NCI-H187 (cell line): ENCODE measurements at places on chromosomes 4 and X.

DNA sequence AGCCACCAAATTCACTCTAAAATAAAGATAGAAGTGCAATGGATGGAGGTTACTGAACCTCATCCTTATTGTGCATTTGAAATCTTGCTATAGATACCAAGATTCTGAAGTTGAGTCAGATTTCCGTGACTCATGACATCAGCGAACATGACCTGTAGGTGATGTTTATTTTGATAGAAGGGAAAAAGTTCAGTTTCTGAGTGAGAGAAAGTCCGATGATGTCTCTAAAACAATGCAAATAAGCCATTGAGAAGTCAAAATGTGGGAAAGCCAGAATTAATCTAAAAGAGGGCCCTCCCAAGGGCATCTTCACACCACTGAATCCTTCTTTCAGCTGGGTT is 20.0 kb downstream of the PHOX2B start:
- DNase-seq: no peak

- DNase-seq: no peak
Observed at GRCh38 chr4:25658357-25658771, 2.7 kb downstream of the SLC34A2 start.

DNA sequence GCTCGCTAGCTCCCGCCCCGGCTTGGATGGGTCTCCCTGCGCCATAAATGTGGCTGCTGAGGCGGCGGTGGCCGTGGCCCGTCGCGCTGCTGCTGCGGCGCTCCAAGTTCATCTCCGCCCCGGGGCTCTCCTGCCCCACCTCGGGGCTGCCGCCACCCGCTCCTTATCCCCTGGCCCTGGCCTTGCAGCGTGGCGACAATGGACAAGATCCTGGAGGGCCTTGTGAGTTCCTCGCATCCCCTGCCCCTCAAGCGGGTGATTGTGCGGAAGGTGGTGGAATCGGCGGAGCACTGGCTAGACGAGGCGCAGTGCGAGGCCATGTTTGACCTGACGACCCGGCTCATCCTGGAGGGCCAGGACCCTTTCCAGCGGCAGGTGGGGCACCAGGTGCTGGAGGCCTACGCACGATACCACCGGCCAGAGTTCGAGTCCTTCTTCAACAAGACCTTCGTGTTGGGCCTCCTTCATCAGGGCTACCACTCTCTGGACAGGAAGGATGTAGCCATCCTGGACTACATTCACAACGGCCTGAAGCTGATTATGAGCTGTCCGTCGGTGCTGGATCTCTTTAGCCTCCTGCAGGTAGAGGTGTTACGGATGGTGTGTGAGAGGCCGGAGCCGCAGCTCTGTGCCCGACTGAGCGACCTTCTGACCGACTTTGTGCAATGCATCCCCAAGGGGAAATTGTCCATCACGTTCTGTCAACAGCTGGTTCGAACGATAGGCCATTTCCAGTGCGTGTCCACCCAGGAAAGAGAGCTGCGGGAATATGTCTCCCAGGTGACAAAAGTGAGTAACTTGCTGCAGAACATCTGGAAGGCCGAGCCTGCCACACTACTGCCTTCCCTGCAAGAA is 763 bp downstream of the USP38 start:
- DNase-seq: peak; percentile 28

DNA sequence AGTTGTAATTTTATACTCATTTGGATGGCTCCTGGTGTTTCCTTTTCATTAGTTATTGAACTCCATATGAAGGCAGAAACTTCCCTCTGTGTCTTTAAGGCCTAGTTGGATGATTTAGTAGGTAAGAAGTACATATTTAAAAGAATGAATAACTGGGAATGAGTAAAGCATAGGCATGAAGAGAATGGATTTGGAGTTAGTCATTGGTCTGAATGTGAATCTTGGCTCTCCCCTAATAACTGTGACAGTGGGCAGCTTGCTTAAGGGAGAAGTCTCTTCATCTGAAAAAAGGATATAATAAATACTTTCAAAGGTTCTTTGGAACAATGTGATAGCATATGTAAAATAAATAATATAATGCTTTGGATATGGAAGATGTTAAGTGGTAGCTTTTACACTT is 13.2 kb downstream of the SNX25 start:
- no peak for DNase-seq

- DNase-seq: no peak
Observed at GRCh38 chr4:69489856-69490255, 5.8 kb downstream of the UGT2B4 start.

GRCh38 chr4:87560802-87561201 is 31.6 kb upstream of the SPARCL1 start:
- no peak for DNase-seq

DNA sequence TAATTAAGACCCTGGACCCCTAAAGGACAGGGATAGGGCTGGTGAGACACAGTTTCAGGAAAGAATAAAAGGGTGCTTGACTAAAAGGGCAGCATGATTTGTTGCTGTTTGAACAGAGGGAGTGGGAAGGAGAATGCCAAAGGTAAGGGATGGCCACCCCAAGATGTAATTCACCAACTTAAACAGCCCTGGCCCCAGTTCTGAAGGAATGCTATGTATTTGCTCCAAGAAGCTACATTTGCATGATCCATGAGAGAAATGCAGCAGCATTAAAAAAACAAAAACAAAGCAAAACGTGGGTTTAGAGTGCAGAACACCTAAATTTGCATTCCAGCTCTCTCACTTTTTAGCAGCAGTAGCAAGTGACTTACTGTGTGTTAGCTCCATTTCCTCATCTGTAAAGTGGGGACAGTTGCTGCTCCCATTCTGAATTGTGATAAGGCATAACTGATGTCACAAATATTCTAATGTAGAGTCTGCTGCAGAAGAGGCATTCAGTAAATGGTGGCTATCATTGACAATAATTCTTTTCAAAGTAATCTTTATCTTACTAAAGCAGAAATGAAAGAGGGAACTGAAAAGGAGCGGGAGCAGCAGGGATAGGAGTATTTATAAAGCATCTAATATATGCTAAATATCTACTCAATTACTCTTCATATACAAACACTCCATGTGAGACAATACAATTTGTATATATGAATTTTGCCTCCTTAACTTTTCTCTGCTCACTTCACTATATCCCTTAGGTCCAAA is 115.8 kb downstream of the PPARGC1A start:
- no peak for DNase-seq

DNA sequence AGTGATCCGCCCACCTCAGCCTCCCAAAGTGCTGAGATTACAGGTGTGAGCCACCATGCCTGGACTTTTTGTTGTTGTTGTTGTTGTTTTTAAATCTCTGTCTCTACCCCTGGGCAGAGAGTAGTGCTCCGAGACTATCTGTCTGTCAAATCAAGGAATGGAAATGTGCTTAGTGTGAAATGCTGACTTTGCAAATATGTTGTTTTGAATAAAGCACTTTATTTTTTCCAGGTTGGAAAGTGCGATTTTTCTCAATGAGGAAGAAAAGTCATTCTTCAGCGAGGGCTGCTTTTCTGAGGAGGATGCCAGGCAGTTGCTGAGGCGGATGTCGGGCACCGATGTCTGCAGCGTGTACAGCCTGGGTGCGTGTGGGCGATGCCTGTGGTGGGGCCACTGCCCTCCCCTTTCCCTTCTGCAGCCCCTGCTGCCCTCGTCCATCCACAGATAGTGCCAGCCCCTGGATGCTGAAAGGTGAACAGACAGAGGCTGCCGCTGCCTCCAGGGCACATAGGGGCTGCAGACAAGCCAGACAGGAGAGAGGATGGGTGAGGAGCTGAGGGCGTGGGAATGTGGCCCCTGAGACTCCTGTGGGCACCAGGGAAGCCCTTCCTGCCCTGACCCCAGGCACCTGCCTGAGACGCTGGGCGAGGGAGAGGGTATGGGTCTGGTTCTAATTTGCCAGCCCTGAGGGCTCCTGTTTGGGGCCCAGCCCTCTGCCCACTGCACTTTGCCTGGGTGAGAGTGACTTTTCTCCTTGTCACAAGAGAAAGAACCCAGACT is 23.7 kb downstream of the SH3TC1 start:
- DNase-seq: no peak

- DNase-seq: no peak
Observed at GRCh38 chrX:55659931-55660330, 36.7 kb downstream of the FOXR2 start.

- DNase-seq: no peak
Observed at GRCh38 chr4:39227906-39228305, 45.6 kb downstream of the WDR19 start.

DNA sequence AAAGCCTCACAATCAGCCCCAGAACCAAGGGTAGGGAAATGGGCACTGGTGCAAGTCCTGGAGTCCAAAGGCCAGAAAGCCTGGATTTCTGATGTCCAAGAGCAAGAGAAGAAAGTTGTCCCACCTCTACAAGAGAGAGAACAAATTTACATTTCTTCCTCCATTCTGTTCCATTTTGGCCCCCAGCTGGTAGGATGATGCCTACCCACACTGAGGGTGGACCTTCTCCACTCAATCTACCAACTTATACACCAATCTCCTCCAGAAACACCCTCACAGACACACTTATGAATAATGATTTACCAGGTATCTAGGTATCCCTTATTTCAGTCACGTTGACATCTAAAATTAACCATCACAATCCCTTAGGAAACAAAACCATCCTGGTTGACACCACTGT is 367.8 kb upstream of the GRIA3 start:
- no peak for DNase-seq

DNA sequence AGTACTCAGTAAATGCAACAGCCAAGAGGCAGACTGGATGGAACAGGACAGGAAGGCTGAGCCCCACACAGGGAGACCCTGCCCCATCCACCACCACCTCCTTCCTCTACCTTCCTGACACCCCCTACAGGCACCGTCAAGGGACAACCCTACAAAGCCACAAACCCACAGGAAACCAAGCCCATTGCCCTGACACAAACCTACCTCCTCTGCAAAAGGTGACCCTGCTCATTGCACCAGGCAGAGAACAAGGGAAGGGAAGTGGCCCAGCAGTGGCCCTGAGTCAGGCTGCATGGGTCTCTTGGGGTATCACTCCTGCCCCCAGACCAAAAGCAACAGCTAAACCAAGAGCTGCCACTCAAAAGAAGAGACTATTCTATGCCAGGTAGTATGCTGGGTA is 21.0 kb downstream of the JAKMIP1 start:
- DNase-seq: no peak

DNA sequence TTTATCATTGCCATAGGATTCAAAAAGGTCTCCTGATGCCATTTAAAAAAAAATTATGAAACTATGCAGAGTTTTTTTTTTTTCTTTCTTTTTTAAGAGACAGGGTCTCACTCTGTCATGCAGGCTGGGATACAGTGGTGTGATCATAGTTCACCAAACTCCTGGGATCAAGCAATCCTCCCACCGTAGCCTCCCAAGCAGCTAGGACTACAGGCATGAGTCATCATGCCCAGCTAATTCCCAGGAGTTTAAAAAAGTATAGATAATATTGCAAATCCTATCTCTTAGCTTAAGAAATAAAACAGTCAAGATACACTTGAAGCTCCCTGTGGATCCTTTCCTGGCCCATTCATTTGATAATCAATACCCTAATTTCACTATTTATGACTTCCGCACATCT is 58.6 kb upstream of the PRSS48 start:
- DNase-seq: no peak

GRCh38 chrX:22389556-22390179 is 117.0 kb downstream of the CBLL2 start:
- no peak for DNase-seq

DNA sequence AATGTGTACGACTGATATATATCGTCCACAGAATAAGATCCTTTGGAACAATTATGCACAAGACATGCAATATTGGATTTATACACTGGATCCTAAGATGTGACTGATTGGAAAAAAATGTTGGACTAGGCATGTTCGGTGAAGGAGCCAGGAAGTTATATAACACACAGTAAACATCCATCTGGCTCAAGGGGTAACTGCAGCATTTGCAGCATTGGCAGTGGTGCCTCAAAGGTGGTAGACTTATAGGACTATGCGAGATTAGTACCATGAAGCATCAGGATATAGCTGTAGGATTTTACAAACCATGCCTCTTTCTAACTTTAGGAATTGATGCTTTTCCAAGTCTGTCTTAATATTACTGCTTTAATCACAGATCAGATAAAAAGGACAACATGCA is 34.3 kb downstream of the MSX1 start:
- DNase-seq: no peak

DNA sequence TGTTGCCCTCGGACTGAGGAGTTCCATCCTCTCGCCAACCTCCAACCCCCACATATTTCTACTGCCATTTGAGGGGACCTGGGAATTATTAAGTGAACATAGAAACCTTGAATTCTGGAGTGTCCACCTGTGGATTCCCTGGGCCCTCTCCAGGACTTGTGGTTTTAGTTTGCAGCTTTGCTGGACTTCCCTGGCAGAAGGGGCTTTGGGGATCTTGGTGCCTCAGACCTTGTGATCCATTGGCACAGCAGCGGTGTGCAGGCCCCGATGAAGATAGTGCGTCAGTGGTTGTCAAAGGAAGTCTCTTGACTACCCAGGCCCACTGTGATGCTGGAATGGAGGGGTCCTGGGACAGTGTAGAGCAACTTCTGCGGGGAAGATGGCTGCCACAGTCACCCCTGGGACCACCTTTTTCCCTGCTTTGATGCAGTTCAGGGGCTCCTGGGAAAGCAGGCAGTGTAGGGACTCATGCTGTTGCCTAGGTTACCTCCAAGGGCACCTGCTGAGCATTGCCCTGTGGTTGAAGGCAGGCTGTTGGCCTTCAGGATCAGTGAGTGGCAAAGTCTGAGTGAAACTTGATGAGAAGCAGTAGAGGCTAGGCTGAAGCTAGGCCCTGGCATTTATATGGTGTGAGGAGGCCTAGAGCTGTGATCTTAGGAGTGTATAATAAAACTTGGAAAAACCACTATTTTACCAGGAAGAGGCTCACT is 2.2 kb downstream of the SLC16A2 start:
- no peak for DNase-seq

DNA sequence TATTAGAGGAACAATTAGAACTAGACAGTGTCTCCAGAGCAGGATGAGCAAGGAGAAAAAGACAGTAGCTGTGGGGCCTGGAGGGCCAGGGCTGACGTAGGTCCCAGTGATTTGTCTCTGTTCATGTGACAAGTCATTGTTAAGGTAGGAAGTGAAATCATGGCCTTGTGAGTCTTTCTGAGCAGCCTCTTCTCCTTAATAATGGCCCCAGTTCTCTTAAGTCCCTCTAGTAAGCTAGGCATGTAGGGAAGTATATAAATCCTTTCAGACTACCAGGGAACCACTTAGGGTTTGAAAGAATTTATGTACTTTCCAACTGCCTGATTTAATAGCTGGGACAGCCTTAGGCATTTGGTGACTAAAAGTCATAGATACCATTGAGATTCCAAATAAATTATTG is 133.0 kb downstream of the KLHL8 start:
- no peak for DNase-seq

GRCh38 chr4:89438102-89438831 is 130.7 kb upstream of the GPRIN3 start:
- peak; percentile 17 for DNase-seq

GRCh38 chrX:1239681-1240142 is 27.3 kb upstream of the CRLF2 start:
- DNase-seq: no peak

GRCh38 chr4:139242511-139243051 is 37.4 kb downstream of the MGARP start:
- no peak for DNase-seq

DNA sequence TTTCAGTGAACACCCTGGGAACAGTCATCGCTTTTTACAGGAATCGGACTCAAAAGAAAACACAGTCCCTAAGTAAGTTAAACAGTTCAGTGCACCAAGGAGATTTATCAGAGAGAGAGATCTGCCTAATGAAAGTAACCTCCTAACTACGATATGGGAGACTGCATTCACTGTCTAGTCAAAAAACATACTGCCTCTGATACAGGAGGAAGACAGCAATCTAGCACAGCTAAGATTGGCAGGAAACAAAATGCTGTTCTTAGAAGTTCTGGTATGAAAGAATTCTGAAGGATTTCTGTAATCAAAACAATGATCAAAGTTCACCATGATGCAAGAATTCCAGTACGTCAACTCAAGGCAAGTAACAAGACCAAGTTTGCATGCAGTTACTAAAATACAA is 92.8 kb downstream of the MAML3 start:
- DNase-seq: no peak
